NCI-H2081 treated with DMSO at 0.1 percent for 48 hours (cell line): ENCODE measurements at places on chromosomes 5 and 9.

GRCh38 chr9:90697808-90698207 is 55.2 kb upstream of the DIRAS2 start:
- no peak for DNase-seq

GRCh38 chr9:89862316-89862715 is 257.5 kb downstream of the GADD45G start:
- DNase-seq, result no peak

DNA sequence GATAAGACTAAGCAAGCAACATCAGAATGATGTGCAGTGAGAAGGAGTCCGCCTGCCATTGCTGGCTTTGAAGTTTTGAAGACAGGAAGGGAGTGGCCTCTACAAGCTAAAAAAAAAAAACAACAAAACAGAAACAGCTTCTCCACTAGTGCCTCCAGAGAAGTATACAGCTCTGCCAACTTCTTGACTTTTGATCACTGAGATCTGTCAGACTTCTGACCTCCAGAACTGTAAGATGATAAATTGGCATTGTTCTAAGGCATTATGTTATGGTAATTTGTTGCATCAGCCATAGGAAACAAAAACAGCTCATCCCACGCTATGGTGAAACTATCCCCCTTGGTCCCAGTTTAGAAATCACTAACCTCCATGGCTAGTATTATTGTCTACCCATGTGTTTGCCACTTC is 131.0 kb upstream of the VCAN start:
- no peak for DNase-seq

- no peak for DNase-seq
Measured at GRCh38 chr9:38038307-38039089, 30.5 kb downstream of the SHB start.

DNA sequence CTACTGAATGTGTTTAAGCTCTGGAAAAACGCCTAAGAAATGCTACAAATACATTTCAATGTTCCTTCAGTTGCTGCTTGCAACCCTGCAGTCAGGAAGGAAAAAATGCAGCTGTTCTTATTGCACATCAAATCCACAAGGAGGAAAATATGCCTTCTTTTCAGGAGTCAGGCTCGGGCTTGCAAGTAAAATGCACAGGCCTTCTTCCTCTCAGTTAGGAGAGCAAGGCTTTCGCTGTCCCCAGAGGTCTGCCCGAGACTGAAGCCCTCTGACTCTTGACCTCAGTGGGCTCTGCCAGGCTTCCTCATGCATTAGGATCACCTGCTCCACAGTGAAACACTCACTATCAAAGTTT is 899 bp upstream of the SHC3 start:
- DNase-seq, result no peak

- DNase-seq, result no peak
Measured at GRCh38 chr9:35303567-35303966, 141.8 kb downstream of the UNC13B start.

DNA sequence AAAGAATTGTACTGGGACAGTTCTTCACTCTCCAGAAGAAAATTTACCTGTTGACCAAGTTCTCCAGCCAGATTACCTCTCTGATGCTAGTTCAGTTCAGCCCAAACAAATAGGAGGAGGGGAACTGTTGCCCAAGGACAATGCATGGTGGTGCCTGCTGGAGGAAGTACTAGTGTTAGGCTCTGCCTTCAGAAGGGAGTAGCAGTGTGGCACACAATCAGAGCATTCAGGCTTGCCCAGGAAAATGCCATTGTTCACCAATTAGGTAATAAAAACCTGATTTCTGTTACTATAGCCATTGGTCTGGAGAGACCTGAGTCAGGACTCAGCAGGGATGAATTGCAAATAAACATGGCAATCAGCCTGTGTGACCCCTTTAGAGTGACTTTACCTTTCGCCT is 720.8 kb upstream of the ZNF608 start:
- no peak for DNase-seq

GRCh38 chr5:131649161-131649560 is 14.1 kb upstream of the RAPGEF6 start:
- DNase-seq, result no peak

DNA sequence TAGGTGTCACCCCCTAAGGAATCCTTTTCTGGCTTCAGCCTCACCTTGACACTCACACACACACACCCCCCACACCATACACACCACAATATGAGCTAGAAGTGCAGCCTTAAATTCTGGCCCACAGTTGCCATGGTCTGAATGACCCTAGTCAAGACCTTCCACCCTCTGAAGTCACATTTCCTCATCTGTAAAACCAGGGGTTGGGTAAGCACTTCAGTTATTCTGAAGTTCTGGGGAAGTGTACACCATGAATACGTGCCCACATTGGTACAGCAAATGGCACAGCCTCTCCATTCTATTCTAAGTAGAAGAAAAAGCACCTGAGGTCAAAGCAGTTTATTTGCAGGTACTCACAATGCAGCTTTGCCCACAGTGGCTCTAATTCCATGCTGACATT is 372.8 kb upstream of the KLF4 start:
- DNase-seq, result no peak

DNA sequence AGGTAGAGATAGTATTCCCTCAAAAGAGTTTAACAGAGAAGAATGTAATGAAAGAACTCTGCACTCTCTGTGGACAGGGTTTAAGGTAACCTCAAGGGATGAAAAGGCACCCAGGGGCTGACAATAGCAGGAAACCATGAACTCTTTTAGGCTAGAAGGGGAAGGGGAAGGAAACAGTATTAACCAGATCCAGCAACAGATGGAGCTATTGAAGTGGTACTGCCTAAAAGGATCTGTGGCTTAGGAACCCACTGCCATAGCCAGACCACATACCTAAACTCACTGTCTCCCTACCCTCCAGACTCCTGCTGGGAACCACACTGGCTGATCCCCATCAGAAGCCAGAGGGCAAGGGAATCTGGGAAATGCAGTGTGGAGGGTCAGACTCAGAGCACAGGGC is 35.5 kb downstream of the PLGRKT start:
- no peak for DNase-seq

- no peak for DNase-seq
Measured at GRCh38 chr5:78562001-78562400, 86.6 kb downstream of the LHFPL2 start.

- DNase-seq, result no peak
Measured at GRCh38 chr5:14062178-14062577, 81.0 kb upstream of the TRIO start.

- no peak for DNase-seq
Measured at GRCh38 chr5:88142886-88143692, 125.6 kb downstream of the TMEM161B start.

GRCh38 chr5:141815051-141815795 is 63.0 kb downstream of the PCDH1 start:
- no peak for DNase-seq
